ENCODE measurements at places on chromosomes 12 and 14. TPM values are rescaled to one million over a fixed set of nuclear protein-coding genes. Genes with fewer than 3 reads are reported as not detected.

AQP6 gene
- 0.21 TPM for total RNA-seq

CIPC gene
- 22.5 TPM for total RNA-seq

TEX52 gene
- total RNA-seq = not detected

CLEC1B gene
- total RNA-seq = not detected

TSPAN9 gene
- 21.8 TPM for total RNA-seq

EPYC gene
- total RNA-seq = not detected

DNA sequence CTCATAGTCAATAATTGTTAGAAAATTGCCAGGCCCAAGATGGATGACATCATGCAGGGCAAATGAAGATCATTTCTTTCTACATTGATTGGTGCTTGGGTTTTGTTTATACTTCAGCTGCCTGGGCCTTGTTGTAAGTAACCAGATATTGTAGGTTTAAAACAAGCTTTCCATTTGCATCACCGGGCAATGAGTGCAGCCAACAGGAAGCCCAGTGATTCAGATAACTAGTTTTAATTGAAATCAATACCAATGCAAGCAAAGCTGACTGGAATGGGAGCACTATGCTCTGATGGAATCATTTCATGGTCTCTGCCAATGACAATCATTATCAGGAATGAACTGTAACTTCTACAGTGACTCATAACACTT lies 279.3 kb downstream of the DUSP6 start:
- no peaks in the 10 kb centered on the region for H3K27me3 ChIP-seq
- peak overlapping the region; percentile 2 for H3K27ac ChIP-seq
- H3K4me1 ChIP-seq = peaks cover 29% of the 10 kb centered on the region
- no peak for DNase-seq

DNA sequence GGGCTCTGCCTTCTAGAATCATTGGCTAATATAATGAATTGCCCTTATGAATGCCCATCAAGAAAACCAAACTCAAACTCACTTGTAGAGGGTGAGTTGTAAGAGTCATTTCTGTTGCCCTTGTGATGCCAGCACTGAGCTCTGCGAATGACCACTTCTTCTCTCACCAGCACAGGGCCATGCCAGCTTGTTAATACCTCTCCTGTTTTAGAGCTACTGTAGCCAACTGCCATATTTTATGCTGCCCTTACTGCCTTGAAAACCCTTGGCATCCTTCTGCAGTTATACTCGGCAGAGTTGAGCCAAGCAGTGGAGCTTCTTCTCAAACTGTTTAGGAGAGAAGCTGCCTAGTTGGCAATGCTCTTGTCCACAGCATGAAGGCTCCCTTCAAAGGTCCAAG lies 8.1 kb downstream of the KRT75 start:
- H3K4me3 ChIP-seq = no peak overlapping the region
- DNase-seq = no peak
- H3K27ac ChIP-seq = no peak overlapping the region
- H3K4me1 ChIP-seq = peaks cover 5% of the 10 kb centered on the region
- H3K36me3 ChIP-seq = no peaks in the 10 kb centered on the region

- peaks cover 20% of the 10 kb centered on the region for H3K4me1 ChIP-seq
- H3K27ac ChIP-seq = no peak overlapping the region
- H3K36me3 ChIP-seq = no peaks in the 10 kb centered on the region
- peaks cover 10% of the 10 kb centered on the region for H3K27me3 ChIP-seq
Measured at GRCh38 chr12:53735556-53735955, 8.3 kb upstream of the CALCOCO1 start.

DNA sequence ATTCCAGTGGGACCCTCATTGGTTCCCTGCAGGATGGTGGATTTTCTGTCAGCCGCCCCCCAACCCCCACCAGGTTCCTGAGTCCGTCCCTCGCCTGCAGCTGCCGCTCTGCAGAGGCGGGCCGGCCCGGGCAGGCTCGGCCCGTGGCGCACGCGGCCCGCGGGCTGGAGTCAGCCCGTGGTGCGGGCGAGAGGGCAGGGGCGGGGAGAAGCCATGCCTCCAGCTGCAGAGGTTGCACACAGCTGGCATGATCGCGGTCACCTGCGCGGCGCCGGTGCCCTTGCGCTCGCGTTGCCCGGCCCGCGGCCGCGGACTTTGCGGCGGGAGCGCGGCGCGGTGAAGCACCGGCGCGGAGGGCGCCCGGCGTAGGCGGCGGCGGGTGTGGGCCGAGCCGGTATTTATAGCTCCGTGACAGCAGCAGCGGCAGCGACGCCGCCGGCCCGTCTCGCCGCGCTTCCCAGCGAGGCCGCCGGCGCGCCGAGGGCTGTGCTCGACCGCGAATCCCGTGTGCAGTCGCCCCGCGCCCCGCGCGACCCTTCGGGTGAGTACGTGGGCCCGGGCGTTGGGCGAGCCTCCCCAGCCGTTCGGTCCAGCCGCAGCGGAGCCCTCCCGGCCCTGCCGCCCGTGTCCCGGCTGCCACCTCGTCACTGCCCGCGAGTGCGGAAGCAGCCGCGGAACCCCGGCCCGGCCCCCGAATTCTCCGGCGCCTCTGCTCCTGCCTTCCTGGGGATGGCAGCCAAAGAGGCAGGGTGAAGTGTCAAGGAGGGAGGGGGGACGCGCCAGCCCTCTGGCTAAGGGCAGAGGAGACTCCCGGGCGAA lies at the start of gene TMEM117:
TMEM117 (plus strand) TSS at position 426 of the 819 bp plus-strand sequence.
- no peaks in the 10 kb centered on the region for H3K36me3 ChIP-seq
- no peak within 1 kb of the TSS for H3K27ac ChIP-seq
- H3K27me3 ChIP-seq = peaks cover 42% of the 10 kb centered on the region
- peak; percentile 70 for DNase-seq

- H3K4me1 ChIP-seq = peaks cover 38% of the 10 kb centered on the region
- peaks cover 28% of the 10 kb centered on the region for H3K36me3 ChIP-seq
- no peak overlapping the region for H3K4me3 ChIP-seq
Measured at GRCh38 chr14:57009585-57010515, 199.6 kb upstream of the OTX2 start.

DNA sequence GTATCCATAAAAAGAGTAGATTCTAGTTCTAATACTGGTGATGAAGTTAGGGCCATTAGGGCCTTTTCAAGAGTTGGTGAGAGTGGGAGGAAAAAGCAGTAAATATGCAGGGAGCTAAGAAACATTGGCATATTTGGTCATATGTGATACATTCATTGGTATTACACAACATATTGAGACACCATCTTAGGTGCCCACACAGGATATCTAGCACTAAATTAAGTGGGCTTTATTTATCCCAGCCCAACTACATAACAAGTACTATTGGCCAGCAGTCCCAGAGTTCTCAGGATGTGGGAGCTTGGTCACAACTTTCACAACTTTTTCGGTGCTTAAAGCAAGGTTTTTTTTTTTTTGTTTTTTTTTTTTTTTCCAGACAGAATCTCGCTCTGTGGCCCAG lies 2.0 kb upstream of the ING4 start:
- no peaks in the 10 kb centered on the region for H3K27me3 ChIP-seq
- DNase-seq = no peak
- no peak overlapping the region for H3K27ac ChIP-seq
- H3K36me3 ChIP-seq = peaks cover 22% of the 10 kb centered on the region
- peaks cover 6% of the 10 kb centered on the region for H3K4me1 ChIP-seq
- no peak overlapping the region for H3K4me3 ChIP-seq

DNA sequence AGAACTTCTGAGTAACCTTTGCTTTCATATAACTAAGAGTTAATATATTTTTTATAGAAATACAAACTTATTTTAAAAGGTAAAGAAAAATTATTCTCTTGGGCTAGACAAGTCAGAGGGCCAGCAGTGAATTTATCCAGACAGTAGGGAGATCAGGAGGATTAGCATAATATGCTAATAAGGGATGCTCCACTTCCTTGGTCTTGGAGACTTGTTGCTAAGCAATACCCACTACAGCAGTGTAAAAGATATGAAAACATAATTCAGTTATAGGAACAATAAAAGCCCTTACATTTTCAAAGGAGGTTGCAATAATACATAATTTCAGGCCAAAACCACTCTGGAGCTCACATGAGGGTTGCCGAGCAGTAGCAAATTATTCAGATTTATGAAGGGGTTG lies 615.6 kb downstream of the KCNH5 start:
- peaks cover 29% of the 10 kb centered on the region for H3K36me3 ChIP-seq
- no peak overlapping the region for H3K4me3 ChIP-seq

DNA sequence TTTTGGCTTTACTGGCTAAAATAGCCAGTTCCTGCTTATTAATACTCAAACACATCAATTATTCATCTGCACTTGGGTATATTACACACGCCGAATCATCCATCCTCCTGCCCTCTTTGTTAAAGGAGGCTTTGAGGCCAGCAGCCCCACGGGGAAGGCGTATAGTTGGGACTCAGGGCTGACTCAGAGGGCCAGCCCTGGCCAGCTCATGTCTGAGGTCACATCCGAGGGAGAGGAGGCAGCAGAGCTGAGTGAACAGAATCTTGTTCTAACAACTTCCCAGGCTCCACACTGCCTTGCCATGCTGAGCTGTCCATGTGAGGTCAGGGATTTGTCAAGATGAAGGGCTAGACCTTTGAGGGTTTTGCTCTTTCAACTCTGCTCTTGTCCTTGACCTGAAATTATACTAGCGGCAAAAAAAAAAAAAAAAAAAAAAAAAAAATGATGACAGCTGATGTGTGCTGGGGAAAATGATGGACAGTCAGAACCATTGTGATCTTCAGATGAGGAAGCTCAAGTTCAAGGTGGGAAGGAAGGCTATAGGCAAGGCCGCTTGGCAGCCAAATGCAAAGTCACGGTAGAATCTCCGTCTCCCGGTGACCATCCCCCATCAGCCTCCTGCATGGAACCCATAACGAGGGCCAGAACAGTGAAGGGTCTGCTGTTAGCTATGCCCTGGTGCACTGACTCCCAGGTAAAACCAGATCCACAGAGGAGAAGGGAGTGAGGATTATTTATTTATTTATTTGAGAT lies 12.5 kb upstream of the MARK3 start:
- H3K4me3 ChIP-seq = no peak overlapping the region
- DNase-seq = no peak
- no peaks in the 10 kb centered on the region for H3K36me3 ChIP-seq
- peaks cover 11% of the 10 kb centered on the region for H3K4me1 ChIP-seq

DNA sequence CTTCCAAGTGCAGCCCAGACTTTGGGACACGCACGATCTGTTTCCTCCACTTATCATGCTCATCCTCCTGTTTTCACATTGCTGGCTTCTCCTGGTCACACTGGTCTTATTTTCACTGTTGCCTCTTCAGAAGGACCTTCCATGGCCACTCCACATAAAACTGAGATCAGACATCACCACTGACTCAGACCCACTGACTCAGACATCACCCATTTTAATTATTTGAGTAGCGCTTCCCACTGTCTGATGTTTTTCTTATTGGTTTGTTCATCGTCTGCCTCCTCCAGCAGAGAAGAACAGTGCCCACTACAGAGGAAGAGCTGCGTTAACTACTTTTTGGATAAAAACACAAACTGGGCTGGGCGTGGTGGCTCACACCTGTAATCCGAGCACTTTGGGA lies 270.5 kb upstream of the PWP1 start:
- H3K36me3 ChIP-seq = peaks cover 5% of the 10 kb centered on the region
- H3K27ac ChIP-seq = peak overlapping the region; percentile 50
- no peak for DNase-seq
- no peaks in the 10 kb centered on the region for H3K27me3 ChIP-seq
- no peak overlapping the region for H3K4me3 ChIP-seq

GRCh38 chr12:2095878-2096277 lies 43.1 kb downstream of the CACNA1C start:
- no peaks in the 10 kb centered on the region for H3K27me3 ChIP-seq
- no peak overlapping the region for H3K4me3 ChIP-seq
- peaks cover 17% of the 10 kb centered on the region for H3K4me1 ChIP-seq

DNA sequence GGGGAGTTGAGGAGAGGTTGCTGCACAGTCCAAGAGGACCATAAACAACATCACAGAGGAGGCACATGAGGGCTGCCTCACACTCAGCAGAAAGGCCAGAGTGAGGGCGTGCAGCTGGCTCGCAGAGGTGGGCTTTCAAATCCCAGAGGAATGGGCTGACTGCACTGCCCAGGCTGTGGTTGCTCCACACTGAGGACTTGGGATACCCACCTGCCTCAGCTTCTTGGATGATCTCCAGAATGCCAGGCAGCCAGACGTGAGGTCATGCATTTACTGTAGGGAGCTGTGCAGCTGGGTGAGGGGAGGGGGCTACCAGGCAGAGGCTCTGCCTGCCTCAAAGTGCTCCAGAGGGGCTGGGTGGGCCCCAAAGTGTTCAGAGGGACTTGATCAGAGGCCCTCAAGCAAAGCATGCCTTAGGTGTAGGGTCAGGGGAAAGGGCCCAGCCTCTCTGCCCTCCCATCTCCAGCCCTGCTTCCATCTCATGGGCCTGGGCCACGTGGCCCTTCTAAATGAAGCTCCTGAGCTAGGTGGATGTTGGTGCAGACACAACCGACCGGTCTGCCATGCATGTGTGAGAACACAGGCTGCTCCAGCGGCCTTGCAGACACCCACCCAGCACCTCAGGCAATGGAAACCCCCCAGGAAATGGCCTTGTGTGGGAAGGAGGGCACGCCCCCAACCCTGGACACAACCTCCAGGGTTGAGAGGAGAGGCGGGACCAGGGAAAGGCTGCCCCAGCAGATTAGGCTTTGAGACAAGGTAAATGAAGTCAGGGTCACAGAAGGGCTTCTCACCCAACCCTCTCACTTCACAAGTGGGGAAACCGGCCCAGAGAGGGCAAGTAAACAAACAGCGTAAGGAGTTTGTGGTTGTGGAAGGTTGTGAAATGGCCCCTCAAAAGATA lies 90.8 kb downstream of the NTF3 start:
- no peaks in the 10 kb centered on the region for H3K36me3 ChIP-seq
- no peak overlapping the region for H3K4me3 ChIP-seq
- DNase-seq = no peak
- no peaks in the 10 kb centered on the region for H3K27me3 ChIP-seq
- H3K27ac ChIP-seq = no peak overlapping the region

- H3K4me1 ChIP-seq = peaks cover 76% of the 10 kb centered on the region
- H3K27me3 ChIP-seq = no peaks in the 10 kb centered on the region
- DNase-seq = no peak
- H3K27ac ChIP-seq = peak overlapping the region; percentile 39
- no peak overlapping the region for H3K4me3 ChIP-seq
Measured at GRCh38 chr14:91385224-91385623, 32.4 kb downstream of the CCDC88C start.

DNA sequence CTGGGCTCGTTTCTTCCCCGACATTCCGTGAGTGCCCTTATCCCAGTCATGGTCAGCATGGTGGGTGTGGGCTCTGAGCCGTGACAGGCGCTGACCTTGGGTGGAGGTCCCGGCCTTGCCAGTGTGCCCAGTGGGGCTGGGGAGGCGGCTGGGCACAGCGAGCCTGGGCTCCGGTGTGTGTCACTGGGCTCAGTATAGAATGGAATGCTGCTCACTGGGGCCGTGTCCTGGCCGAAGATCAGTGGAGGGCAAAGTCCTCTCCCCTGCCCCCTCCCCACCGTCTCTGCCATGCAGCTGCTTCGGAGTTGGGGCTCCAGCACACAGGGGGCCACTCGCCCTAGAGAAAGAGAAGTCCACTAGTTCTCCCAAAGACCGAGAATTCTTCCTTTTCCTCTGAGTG lies 164.4 kb downstream of the TSPAN9 start:
- peaks cover 10% of the 10 kb centered on the region for H3K4me1 ChIP-seq
- H3K4me3 ChIP-seq = no peak overlapping the region
- DNase-seq = no peak
- H3K27ac ChIP-seq = no peak overlapping the region
- H3K27me3 ChIP-seq = no peaks in the 10 kb centered on the region

Measured in WTC11 (cell line).